ENCODE measurements at places on chromosomes 3 and 15.

- DNase-seq, result no peak
Measured at GRCh38 chr15:25437777-25438600, 835 bp downstream of the UBE3A start.

DNA sequence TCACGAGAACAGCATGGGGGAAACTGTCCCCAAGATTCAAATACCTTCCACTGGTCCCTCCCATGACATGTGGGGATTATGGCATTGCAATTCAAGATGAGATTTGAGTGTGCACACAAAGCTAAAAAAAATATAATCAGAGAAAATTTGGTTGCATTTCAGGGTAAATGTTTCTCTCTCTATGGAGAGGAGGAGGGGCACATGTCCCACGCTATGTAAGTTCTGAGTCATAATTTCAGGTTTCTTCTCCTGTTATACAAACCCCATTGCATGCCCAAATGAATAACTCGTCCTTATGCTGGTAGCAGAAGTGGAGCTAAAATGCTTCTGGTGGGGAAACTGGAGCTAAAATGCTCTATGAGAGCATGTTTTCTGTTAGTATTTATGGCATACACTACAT lies 209.7 kb upstream of the DCBLD2 start:
- no peak for DNase-seq

DNA sequence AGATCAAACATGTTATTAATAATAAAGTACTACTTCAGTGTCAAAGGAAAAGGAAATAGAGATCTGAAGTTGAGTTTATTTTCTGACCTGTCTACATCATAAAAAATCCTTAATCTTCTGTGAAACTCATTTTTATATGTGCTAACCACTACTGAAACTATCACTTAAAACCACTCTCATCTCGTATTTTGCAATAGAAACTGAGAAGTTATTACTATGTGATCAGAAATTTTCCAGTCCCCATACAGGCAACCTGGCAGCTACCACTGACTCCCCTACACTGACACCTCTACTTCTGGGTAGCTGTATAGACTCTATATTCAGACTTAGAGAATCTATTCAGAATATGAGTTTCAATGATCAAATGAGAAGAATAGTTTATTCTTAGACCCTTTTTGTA lies 8.3 kb downstream of the HDGFL3 start:
- DNase-seq, result no peak

DNA sequence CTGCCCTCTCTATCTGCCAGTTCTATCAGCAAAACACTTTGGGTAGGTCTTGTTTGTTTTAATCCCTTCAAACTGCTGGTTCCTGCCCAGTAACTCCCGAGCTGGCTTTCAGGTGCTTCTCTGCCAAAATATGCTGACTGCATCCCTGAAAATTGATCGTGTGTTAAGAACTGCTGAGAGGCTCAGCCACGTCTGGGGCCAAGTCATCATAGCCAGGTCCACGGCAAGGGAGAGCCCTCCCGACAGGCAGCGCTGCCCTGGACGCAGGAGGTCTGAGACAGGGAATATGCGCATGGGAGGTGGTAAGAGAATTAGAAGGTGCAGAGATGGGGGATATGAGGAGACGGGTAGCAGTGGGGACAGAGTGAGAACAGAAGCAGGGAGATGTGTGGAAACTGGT lies 179.7 kb upstream of the TOPAZ1 start:
- no peak for DNase-seq

- no peak for DNase-seq
Measured at GRCh38 chr15:46607077-46607476, 972.2 kb downstream of the SQOR start.

GRCh38 chr15:64947211-64947610 lies 35.5 kb downstream of the ANKDD1A start:
- DNase-seq, result no peak

GRCh38 chr3:59277816-59278215 lies 228.0 kb upstream of the CFAP20DC start:
- DNase-seq, result no peak

- DNase-seq, result peak; percentile 54
Measured at GRCh38 chr3:9791790-9792404, 376 bp downstream of the TADA3 start.

Data from AML-193 (cell line).